ENCODE measurements at places on chromosomes 5 and 9.

- no peak for DNase-seq
Observed at GRCh38 chr9:98678244-98678842, 30.4 kb downstream of the GABBR2 start.

DNA sequence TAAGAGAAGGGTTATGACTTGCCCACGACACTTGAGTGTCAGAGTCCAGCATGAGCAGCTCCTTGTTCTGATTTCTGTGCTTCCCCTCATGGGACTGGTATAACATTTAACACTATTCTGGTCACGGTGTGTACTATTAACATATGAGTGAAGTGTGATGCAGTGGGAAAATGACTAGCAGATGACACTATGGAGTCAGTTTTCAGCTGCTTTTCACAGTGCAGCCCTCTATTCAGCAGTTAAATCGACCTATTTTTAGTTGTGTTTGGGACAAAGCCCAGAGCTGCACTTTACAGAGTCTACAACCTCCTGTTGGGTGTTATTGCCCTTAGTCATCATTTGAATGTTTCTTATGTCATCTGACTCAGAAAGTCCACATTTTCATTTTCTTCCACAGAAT, 59.1 kb downstream of the CHSY3 start:
- DNase-seq: peak; percentile 17

- no peak for DNase-seq
Observed at GRCh38 chr9:124698265-124698664, 72.8 kb downstream of the NR6A1 start.

DNA sequence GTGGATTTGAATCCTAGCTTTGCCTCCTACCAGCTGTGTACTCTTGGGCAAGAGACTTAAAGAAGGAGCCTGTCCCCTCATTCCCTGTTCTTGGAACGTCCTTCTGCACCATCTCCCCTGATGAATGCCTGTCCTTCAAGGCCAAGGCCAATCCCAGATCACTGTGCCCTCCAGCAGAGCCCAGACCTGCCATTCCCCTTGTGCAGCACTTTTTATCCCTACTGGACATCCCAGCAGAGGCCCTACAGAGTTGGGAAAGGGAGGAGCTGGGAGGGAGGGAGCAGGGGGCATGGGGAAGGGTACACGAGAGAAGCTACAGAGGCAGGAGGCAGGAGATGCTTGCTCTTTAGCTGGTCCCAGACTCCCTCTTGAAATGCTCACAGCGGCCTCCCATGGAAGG, 223.9 kb downstream of the PBX3 start:
- no peak for DNase-seq

GRCh38 chr5:129770024-129770820, 22.3 kb downstream of the MINAR2 start:
- DNase-seq: no peak

DNA sequence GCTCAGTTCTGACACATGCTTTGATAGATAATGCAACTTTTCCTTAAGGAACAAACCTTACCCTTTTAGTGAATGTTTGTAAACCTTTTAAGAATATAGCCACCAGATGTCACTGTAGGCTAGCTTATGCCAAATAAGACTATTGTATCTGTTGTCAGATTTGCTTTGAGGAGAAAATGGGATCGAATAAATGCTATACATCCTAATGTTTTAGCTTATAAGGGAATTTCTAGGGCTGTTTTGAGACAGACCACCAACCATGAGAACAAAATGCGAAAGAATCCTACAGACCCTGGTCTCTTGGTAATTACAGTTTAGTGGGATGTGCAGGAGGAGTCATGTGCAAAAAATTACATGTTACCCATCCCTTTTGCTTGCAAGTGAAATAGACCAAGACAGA, 127.6 kb upstream of the NMUR2 start:
- no peak for DNase-seq

- peak; percentile 29 for DNase-seq
Observed at GRCh38 chr9:91421971-91422757, 1.5 kb downstream of the NFIL3 start.

DNA sequence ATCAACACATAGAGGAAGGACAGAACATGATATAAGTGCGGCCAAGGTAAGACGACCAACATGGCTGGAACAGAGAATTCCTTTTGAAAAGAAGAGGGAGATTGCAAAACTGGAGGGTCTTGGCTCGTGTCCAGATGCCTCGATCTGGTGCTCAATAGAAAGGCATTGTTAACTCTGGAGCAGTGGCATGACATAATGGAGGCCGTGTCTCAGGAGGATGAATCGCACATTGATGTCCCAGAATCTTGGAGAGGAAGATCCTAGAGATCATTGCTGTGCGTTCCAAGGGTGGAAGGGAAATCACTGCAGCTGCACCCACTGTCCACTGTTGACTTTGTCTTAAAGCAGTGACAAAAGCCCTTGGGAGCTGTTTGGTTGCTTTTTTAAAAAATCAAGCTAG, 30.9 kb downstream of the GRAMD2B start:
- no peak for DNase-seq

DNA sequence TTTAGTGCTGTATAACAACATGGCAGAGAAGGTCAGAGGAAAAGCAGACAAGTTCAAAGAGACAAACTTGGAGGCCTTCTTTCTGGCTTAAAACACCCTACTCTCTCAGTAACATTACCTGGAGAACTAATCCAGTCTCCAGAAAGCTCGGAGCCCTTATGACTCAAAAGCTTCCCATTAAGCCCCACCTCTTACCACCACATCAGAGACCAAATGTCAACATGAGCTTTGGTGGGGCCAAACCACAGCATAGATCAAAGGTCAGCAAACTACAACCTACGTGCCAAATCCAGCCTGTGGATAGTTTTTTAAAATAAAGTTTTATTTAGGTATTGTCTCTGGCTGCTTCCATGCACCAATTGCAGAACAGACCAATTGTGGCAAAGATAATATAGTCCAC, 589.9 kb downstream of the DNAH5 start:
- DNase-seq: no peak

DNA sequence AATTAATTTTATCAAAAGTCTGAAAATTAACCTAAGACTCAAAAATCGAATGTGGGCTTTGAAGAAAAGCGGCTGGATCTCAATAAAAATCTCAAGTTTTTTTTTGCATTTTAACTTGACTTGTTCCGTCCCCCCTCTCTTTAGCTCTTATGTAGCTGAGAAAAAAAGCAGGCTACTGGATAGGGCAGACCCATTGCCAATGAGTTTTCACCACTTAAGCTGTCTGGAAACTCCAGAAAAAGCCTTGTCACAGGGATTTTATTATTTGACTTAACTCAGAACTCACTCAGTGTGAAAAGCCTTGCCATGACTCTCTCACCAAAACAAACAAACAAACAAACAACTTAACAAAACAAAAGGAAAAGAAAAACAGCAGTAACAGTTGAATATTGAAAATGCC, 247.4 kb downstream of the CDH9 start:
- no peak for DNase-seq

- DNase-seq: no peak
Observed at GRCh38 chr5:134506054-134507039, 19.1 kb upstream of the JADE2 start.

DNA sequence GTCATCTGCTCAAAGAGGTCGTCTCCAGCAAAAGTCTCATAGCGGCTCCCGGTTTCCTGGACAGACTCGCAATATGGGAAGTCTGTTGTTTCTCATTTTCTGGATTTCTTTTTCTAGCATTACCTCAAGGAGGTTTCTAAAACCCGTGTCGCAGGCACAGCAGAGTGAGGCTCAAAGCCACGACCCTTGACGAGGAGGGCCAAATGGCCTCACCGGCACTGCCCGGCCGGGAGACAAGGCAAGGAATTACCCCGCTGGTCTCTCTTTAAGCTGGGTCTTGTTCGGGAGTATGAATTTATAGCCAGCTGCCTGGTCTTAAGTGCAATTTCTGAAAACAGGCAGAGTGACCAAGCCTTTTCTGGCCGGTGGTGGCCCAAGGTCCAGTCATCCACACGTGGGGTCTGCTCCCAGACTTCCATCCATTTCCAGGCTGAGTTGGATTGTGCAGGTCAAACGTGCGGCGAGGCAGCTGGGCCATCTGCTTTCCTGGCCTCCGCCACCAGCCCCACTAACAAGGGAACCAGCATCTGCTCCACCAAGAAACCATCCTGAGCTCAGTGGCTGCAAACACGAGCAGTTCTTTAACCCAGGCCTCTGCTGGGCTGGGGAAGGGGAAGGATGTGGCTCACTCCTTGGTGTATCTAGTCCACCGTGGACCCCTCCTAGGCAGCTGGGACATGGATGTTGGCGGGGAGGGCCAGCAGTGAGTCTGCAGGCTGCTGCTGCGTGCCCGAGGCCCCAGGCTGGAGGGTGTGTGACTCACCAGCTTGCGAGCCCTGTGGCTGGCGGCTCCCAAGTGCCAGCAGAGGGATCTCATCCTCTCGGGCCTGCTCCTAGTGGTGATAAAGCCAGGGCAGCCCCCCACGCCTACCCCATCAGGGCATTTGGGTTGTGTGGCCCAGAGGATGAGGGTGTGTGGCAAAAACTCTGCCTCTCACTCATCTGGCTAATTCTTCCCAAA, 55.6 kb upstream of the COL5A1 start:
- DNase-seq: peak; percentile 26

GRCh38 chr5:111238431-111239225, 14.4 kb downstream of the CAMK4 start:
- DNase-seq: no peak

DNA sequence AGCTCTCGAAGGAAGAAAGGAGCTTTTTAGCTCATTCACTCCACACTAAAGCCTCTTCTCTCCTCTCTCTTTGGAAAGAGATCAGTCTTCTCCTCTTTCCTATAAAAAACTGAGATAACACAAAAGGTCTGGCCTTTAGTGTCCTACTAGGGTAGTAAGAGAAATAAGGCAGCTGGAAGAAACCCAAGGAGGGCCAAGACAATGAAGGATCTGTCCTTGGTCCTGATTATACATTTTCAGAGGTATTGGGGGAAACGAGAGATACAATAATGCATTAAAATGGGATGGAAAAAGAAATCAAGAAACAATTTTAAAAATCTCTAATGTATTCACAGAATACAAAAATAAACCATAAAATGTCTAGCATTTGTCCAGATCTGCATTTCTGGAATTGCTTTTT, 184.0 kb downstream of the SLF1 start:
- DNase-seq: no peak

DNA sequence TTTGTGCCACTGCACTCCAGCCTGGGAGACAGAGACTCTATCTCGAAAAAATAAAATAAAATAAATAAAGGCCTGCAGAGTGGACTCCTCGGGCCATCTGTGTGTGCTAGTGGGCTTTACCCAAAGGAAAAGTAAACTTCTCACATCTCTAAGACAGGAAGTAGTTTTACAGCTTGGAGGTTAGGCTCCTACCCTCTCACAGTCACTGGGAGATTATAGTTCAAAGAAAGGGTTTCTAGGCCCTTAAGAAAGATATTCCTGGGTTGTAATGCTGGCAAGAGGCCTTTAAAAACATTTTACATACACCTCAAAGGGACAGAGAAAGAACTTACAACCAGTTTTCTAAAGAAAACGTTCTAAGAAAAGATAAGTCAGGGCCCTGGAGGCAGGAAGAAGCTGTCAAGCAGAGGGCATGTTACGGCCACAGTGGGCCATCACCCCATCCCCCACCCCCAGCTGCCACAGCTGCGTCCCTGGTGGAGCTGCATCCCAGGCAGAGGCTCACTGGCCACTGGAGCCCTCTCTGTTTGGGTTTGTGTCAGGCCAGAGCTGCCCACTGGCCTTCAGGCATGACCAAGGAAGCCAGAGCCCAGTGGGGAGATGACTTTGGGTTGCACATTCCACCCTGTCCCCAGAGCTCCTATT, 78.1 kb upstream of the CDK20 start:
- DNase-seq: no peak

GRCh38 chr5:15499528-15500324, at the start of gene FBXL7:
Gene FBXL7, plus strand, starts transcription at chr5:15500180.
- peak; percentile 90 for DNase-seq

GRCh38 chr9:99184475-99185347, 37.0 kb downstream of the ALG2 start:
- DNase-seq: peak; percentile 95

DNA sequence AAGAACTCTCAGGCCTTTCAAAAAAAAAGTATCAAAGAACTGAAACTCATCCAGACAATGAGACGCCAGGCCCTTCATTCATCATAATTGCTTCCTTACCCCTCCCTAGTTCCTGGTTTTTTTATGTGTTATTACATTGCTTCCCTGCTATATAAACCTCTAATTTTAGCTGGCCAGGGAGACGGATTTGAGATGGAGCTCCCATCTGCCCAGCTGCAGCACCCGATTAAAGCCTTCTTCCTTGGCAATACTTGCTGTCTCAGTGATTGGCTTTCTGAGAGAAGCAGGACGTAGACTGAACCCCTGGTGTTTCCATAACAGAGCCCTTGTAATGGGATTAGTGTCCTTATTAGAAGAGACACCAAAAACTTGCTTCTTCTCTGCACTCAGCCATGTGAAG, 62.4 kb downstream of the BARX1 start:
- DNase-seq: no peak

DNA sequence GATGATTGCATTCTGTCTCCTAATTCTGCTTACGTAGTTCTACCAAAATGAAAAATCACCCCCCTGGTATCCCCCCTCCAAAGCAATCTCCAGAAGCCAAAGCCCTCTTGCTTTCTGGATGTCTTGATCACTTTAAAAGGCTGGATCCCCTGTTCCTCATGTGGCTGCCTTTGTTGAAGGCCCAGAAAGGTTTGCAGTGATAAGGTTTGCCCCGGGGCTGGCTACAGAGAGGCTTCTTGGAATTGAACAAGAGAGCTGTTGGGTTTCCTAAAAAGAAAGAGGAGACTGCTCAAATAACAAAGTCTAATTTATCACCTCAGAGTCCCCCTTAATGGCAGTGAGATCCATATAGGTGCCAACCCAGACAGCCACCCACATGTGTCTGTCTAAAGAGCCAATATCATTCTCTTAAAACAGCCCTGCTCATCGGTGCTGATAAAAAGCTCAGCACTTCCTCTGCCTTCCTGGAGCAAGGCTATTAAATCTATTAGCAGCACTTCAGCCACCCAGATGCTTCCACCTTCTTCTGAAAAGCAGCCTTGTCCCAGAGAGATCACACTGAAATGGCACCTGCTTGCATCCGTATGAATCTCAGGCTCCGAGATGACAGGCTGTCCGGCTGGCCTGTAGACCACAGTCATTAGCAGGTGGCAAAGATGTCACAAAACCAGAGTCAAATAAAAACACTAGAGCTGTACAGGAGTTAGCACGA, 70.9 kb downstream of the TEX10 start:
- DNase-seq: no peak

GRCh38 chr5:9207817-9208418, 338.0 kb downstream of the SEMA5A start:
- DNase-seq: no peak

Data from right hindlimb (tissue), 1 donor.